ENCODE measurements at places on chromosomes 7 and 10.
A peak's percentile ranks its signal among the peaks of the same experiment; 100 is the strongest.

DNA sequence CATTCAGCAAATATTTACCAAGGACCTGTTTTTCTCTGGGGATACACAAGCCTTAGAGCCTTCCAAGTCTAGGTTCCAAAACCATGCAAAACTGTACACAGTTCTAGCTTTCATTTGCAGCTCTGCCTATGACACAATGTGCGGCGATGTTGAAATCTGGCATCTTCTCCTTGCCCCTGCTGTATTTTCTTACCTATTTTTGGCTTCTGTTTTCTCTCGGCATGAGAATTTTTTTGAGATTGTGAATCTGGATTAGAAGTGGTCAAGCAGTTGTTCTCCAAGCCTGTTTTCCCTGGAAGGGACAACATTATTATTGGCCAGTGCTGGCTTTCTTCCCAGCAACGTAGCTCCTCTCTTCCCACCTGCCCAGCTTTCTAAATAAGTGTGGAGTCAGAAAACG lies 176.3 kb downstream of the CREB5 start:
- no peak for DNase-seq

- DNase-seq = no peak
These were observed 26.7 kb downstream of the ZNF277 start for GRCh38 chr7:112233048-112233697.

- DNase-seq = no peak
These were observed 23.6 kb upstream of the HYAL4 start for GRCh38 chr7:123821320-123821719.

DNA sequence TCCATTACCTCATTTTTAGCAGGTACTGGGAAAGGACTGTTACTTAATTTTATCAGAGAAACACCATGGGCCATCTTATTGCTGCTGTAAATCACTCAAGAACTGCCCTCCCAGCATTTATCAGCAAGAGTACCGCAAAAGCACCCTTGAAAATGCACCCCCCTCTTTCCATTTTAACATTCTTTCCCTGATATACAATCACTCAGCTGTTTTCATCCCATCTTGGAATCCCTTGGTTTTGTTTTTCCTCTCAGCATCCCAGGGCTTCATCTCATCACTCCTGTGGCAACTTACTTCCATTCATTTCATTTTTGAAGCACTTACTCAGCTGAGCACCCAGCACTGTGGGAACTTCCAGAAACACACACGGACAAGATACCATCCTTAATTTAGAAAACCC lies 36.5 kb downstream of the RAPGEF5 start:
- DNase-seq = no peak

- DNase-seq = no peak
These were observed 145.1 kb downstream of the PLXDC2 start for GRCh38 chr10:19961076-19962053.

DNA sequence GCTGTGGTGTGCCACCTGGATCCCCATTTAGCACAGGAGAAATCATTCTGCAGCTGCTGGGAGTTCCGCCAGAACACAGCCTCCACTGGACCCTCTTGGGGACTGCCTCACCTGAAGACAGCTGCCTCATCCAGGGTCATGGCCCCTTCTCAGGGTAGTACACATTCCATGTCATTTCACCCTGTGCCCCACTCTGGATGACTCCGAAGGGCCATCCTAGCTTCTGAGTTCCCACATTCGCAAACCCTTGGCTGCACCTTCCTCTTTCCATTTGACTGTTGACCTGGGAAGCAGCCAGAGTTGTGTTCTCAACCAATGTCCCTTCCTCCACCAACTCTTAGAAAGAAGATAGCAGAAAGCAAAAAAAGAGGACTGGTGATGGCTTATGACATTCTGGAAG lies 125.6 kb upstream of the TBX20 start:
- DNase-seq = peak; percentile 3

GRCh38 chr7:48087349-48087748 lies 1.7 kb upstream of the UPP1 start:
- DNase-seq = no peak

DNA sequence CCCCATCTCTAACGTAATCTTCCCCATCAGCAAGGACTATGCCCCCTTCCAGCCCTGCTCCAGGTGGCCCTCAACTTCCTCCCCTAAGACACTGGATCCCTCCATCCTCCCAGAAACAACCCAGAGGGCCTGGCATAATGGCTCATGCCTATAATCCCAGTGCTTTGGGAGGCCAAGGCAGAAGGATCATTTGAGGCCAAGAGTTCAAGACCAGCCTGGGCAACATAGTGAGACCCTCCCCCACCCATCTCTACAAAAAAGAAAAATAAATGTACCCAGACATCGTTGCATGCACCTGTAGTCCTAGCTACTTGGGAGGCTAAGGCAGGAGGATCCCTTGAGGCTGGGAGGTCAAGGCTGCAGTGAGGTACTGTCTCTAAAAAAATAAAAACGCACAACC lies 42.6 kb downstream of the TMEM130 start:
- DNase-seq = no peak

GRCh38 chr7:69166979-69167516 lies 431.2 kb upstream of the AUTS2 start:
- no peak for DNase-seq

GRCh38 chr7:125436220-125436619 lies 506.6 kb upstream of the POT1 start:
- DNase-seq = no peak

DNA sequence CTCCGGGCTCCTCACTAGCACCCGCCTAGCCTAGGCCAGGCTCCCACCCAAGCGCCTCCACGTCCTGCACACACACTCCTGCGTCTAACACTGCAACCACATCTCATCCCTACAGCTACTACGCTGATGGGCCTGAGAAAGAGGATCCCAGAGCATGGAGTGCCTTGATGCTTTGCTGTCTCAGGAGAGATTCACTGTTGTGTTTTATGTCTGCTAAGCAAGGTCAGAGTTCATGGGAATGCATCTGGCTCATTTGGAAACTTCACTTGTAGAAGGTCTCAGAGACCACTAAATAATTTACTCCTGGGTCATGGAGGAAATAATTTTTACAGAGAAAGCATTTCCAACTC lies 88.7 kb downstream of the SLIT1 start:
- no peak for DNase-seq

- no peak for DNase-seq
These were observed 43.3 kb upstream of the HBP1 start for GRCh38 chr7:107125475-107125874.

- no peak for DNase-seq
These were observed 151.5 kb downstream of the TEX36 start for GRCh38 chr10:125531465-125531864.

DNA sequence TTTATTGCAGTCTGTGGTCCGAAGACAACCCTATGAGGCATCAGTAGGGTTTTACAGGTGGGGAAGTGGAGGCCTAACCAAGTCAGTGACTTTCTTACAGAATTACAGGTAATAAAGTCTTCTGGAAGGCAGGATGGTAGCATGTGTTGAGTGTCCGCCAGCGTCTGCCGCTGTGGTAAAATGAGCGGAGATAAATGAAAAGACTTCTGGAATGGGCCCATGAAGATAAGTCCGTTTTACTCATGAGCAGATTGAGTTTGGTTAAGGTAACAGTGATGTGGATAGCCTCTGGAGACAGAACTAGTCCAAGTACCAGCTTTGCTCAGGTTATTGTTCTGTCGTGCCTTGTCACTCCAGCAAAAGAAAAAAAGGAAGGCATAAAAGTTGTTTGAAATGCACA lies 966 bp downstream of the FBH1 start:
- no peak for DNase-seq

DNA sequence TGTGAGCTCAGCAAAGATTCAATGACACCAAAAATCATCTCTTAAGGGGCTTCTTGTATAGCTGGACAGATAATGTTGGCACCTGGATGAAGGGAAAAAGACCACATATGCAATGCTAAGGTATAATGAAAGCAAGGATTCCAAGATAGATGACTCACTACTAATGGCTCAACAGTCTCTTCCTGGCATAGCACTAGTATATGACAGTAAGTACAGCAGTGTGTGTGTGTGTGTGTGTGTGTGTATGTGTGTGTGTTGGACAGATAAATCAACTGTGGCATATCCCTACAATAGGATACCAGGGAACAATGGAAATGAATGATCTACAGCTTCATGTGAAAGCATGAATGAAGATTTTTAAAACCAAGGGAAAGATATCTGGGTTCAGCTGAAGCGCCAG lies 257.1 kb downstream of the SFMBT2 start:
- no peak for DNase-seq

DNA sequence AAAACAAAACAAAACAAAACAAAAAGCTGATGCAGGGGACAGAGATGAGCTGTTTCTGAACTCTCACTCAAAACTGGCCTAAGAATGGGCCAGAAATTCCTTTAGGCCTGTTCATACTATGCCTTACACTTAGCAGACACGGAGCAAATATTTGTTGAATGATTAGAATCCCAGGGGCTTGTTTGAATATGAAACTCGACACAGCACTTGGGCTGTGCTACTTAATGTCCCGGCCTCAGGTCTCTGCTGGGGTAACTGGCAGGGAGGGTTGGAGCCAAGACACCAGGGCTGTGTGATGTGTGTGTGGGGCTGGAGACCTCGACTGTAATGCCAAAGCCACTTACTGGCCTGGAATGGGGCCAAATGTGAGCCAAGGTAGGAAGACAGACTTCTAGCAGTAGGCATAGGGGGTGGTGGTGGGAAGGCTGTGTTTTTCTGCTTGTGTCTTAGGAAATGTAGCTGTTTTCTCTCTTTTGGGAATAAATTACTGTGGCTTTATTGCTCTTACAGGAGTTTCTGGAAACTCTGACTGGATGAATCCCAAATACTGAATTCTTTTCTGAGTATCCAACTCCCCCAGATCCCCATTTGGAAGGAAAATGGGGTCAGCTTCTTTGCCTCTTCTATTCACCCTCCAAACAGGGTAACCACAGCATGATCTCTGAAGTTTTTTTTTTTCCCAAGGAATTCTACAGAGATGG lies 66.7 kb downstream of the EMX2 start:
- no peak for DNase-seq

DNA sequence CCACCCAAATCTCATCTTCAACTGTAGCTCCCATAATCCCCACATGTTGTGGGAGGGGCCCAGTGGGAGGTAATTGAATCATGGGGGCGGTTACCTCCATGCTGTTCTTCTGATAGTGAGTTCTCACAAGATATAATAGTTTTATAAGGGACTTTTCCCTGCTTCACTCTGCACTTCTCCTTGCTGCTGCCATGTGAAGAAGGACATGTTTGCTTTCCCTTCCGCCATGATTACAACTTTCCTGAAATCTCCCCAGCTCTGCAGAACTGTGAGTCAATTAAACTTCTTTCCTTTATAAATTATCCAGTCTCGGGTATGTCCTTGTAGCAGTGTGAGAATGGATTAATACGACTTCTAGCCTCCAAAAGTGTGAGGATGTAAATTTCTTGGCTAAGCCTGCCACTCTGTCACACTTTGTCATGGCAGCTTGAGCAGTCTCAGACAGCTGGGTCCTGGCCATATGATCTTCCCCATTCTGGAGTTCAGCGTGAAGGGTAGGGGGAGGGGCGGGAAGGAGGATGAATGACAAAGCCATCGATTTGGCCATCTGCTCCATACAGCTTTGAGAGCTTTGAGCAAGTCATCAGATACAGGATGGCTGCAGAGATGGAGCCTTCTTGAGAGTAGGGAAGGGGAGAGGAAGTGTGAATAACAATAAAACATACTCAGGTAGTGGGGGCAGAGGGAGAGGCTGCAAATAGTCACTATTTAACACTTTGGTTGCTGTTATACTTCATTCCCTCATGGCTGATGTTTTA lies 19.1 kb upstream of the INPP5F start:
- DNase-seq = no peak

DNA sequence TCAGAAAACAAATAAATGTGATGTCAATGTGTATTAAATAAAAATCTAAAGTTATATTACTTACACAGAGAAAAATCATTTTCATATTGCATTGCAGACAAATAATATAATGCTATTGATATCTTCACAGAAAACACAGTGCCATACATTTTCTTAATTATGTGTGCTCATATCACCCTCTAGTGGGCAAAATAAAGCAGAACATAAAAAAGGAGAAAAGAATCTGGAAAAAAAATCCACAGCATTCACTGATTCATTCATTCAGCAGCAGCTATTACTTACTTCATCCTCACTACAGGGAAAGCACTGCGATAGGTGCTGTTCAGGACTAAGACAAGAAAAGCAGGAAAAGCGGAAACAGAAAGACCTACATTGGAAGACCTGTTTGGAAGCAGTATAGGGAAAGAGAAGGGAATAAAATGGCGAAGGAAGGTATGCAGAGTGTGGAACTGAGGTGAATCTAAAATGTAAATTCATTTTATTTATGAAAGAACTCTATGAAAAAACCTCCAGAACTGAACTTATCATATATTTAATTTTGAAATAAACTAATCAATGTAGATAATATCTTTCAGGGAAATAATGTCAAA lies 73.2 kb downstream of the POT1 start:
- DNase-seq = peak; percentile 32

- no peak for DNase-seq
These were observed 536.0 kb upstream of the GALNT17 start for GRCh38 chr7:70595755-70596597.

DNA sequence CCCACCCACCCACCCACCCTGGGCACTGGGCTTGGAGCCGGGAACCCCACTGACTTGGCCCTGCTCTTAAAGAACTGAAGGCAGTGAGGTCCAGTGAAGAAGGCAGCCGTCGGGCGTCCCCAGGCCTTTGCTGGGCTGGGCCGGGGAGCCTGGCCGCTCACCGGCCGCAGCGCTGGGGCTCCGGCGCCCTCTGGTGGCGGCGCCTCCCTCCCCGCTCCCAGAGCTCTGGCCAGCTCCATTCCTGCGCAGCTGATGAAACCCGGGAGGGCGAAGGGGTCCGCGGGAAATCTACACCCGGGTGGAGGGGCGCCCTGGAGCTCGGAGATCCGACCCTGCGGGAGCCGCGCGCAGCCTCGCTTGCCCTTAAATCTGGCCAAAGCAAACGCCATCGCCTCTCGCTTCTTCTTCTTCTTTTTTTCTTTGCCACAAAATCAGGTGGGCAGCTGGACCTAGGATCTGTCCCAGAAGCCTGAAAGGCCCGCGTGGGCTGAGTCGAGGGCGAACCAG lies 1.7 kb upstream of the CXCL12 start:
- no peak for DNase-seq

DNA sequence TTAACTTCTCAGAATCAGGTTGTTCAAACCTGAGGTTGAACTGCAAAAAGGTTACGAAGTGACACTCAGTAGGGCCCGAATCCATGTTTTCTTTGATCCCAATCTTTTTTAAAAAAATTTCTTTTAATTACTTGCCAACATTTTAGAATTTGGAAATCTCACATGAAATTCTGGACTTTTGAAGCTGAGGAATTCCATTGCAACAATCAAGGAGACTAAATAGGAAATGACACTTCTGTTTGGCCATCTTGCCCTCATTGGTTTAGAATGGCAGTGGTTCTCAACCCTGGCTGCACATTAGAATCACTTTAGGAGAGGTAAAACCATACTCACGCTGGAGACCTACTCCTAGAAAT lies 471 bp upstream of the TOMM7 start:
- no peak for DNase-seq

DNA sequence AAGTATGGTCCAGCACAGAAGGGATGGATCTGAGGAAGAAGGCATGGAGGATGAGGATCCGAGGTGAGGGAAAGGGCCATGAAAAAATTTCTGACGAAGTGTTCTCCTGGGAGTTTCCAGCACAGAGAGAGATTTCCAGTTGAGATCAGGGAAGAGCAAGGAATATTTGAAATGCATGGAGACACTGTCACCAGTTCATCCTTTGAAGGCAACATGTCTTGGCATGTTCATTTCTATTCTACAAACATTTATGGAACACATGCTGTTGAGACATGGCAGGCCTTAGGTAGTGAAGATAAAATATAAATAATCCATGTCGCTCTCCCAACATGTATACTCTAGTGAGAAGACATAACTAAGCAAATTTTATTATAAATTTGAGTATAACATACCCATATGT lies 234.0 kb upstream of the TCF7L2 start:
- DNase-seq = no peak
